Renal pelvis (tissue), 12 donors: ENCODE measurements at places on chromosomes 3 and 15. TPM values are rescaled to one million over a fixed set of nuclear protein-coding genes. Genes with fewer than 3 reads are reported as not detected.
A peak's percentile ranks its signal among the peaks of the same experiment; 100 is the strongest.

DNA sequence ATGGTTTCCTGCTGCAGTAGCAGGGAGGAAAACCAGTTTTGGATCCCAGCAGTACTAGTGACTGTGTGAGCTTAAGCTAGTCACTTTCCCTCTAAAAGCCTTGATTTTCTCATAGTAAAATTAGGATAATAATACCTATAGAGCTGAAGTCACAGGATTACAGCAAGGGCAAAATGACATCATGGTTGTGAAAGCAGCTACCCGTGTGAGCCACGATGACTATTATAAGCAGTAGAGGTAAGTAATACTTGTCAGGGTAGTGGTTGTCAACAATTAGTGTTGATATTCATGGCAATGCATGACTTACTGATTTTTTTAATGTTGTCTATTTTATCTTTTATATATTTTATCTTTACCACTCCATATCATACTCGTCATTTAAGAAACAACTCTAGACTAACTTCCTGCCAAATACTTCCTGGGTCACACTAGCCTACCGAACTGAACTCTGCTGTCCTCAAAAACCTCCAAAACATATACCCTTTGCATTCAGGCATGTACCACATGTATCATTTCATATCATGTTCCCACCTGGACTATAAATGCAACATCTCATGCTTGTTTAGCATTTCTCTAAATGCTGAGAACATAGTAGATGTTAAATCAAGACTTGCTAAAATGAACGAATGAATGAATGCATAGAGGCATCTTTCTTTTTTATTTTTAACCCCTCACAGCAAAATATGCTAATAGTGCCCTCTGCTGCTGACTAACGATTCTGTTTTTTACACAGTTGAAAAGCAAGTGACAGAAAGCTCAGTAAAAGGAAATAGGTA lies 172.6 kb downstream of the P3H2 start:
- DNase-seq, result no peak

DNA sequence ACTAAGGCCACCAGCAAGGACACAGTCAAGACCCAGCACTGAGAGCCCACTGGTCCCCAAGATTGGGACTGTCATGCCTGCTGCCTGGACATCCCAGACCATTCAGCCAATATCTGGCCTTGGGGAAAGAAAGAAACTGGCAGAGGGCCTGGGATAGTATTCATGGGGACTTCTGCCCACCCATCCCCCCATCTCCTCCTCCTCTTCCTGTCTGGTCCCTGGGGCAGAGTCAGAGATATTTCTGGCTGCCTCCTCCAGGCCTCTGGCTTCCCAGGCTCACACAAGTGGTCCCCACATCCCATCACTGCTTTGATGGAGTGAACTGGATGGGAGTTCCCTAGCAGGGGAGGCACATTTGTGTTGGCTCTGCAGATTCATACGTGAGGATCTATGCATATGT lies 4.2 kb upstream of the RASL12 start:
- DNase-seq, result no peak

- DNase-seq, result no peak
These were observed 427.5 kb downstream of the CHL1 start for GRCh38 chr3:623914-624545.

- no peak for DNase-seq
These were observed 57.4 kb downstream of the ABTB1 start for GRCh38 chr3:127730171-127730570.

- DNase-seq, result no peak
These were observed 20.8 kb upstream of the CFAP161 start for GRCh38 chr15:81113204-81113657.

GRCh38 chr3:16884748-16885592 lies at the start of gene PLCL2:
TSS of gene PLCL2 (plus strand) at chr3:16884955. CDS start at chr3:16885040, 85 bp downstream.
- DNase-seq, result peak; percentile 41

DNA sequence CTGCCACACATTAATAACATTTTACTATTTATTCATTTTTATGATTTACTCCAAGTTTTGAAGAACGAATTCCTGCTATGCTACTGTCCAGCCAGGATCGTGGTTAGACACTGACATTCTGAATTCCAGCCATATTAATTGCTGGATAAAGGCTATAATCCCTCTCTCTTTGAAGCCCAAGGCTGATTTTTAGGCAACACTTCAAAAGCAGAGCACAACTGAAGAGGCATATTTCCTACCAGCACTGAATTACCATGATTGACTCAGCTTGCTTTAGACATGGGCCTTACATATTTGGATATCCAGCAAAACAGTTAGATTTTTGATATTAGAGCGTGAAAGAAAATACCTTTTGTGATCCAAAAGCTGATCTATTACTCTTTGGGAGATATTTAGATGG lies 205.0 kb downstream of the ZIC1 start:
- DNase-seq, result no peak

The GPR62 gene
- 0.74 TPM for polyA plus RNA-seq

The CLRN1 gene
- not detected for polyA plus RNA-seq
